Stimulated activated CD4-positive, alpha-beta T cell treated with anti-CD3 and anti-CD28 coated beads, Interleukin-15, amount 100 ng/mL, for 24 hours (primary cell): ENCODE measurements at places on chromosomes 13 and 19.

- DNase-seq = no peak
Measured at GRCh38 chr13:40464337-40465014, 202.0 kb downstream of the FOXO1 start.

GRCh38 chr13:72534951-72535640 lies 192.3 kb downstream of the MZT1 start:
- no peak for DNase-seq

GRCh38 chr19:2507109-2507508 lies 31.2 kb downstream of the GADD45B start:
- DNase-seq = peak; percentile 20

DNA sequence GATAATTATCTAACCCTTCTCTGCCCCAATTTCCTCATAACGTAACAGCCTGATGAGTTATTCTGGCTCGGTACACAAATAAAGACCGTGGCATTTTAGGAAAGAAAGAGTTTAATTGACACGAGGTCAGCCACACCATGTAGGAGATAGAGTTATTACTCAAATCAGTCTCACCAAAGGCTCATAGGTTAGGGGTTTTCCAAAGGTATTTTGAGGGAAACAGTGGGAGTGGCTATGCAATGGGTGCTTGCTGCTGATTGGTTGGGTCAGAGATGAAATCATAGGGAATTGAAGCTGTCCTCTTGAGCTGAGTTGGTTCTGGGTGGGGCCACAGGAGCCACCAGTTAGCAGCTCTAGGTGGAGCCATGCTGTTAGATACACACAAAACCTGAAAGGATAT lies 137.5 kb downstream of the FREM2 start:
- DNase-seq = peak; percentile 3

DNA sequence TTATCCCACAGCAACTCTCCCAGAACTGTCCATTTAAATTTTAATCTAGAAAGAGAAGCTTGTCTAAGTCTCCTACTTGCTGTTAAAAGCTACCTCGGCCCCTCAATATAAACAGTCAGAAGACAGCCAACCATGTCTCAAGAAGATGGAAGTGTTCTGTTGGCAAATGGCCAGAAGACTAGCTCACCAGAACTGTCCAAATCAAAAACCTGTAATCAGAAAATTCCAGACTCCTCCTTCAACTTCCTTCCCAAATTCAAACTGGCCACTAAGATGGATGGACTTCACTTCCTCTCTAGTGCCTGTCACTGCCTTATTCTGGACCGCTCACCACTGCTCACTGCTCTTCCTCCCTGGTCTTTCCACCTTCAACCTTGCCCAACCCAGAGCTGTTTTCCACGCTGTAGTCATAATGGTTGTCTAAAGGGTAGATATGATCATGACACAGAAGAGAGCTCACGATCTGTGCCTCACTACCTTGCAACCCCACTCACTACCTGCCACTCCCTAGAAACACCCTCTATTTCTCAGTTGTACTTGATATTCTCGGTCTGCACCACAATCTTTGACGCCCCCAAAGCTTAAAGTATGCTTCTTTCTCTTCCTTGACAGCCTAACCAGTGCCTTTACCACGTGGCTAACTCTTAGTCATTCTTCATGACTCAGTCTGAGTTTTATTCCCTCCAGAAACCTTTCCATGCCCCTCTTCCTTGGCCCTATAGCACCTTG lies 9.2 kb downstream of the FGF14 start:
- DNase-seq = peak; percentile 41

DNA sequence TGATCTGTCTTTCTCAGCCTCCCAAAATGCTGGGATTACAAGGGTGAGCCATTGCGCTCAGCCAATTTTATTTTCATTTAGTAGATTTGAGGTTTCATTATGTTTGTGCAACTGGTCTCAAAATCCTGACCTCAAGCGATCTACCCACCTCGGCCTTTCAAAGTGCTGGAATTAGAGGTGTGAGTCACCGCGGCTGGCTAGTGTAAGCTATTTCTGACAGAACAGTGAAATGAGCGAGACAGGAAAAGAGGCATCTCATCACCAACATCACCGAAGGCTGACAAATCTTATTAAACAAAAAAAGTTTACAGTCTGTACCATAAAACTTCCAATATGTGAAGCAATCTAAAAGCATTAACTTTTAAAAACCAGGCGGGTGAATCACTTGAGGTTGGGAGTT lies 12.2 kb upstream of the ZNF888 start:
- DNase-seq = no peak

GRCh38 chr13:51534041-51534817 lies 50.0 kb upstream of the WDFY2 start:
- DNase-seq = peak; percentile 45

GRCh38 chr19:29629836-29630534 lies 23.9 kb downstream of the POP4 start:
- DNase-seq = no peak

- DNase-seq = no peak
Measured at GRCh38 chr19:45883881-45884681, 1.9 kb downstream of the IRF2BP1 start.

- DNase-seq = peak; percentile 90
Measured at GRCh38 chr19:48858984-48859710, 9.3 kb downstream of the PLEKHA4 start.

GRCh38 chr19:43446746-43447489 lies 18.5 kb downstream of the LYPD3 start:
- peak; percentile 83 for DNase-seq

DNA sequence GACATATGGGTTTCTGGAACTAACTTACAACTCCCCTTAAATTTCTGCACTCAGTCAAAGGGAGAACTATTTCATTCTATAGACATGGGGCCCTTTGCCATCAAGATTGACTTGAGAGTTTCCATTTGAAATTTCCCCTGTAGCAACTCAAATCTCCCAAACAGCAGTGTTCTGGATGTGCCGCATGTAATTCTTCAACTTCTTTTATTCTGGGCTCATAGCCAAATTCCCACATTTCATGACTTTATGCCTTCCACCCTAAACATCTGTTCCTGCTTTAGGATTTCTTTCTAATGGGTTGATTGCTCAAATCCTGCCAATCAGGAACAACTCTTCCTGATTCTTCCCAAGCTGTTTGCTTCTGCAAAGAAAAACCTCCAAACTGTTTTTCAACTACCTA lies 336.0 kb downstream of the TBC1D4 start:
- no peak for DNase-seq

GRCh38 chr13:44574466-44574855 lies 1.7 kb downstream of the TSC22D1 start:
- DNase-seq = no peak

GRCh38 chr13:98428256-98428966 lies 148.5 kb downstream of the STK24 start:
- DNase-seq = no peak

DNA sequence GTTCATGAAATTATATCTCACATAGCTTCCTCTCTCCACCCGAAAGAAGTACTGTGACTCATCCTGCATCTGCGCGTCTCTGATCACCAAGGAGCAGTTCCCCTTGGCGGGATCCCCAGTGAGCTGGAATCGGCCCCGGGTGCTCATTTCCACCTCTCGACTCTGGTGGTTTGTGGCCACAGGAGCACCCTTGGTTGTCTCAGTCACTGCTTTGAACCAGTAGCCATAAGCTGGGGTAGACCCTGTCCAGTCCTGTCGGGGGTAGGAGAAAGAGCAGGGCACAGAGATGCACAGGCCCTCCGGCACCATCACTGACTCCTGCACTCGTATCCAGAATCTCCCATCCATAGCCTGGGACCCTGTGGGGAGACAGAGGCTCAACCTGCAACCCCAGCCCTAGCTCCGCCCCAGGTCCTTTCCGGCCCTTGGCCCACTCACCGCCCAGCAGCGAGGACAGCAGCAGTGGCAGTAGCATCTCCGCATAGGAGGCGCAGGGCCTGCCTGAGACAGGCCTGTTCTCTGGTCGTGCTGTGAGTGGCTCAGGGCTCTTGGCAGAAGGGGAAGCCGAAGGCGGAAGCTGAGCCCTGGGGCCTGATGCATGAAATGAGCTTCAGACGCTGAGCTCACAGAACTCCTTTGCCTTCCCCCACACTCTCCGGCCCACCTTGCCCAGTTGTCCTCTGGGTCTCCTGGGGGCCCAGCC lies at the start of gene SIGLEC10:
TSS of gene SIGLEC10 (minus strand) at position 536 of the 703 bp plus-strand sequence. CDS start at position 475, 61 bp downstream.
- peak; percentile 72 for DNase-seq
